ENCODE measurements at places on chromosomes 5 and 9. TPM values are rescaled to one million over a fixed set of nuclear protein-coding genes. Genes with fewer than 3 reads are reported as not detected.

DNA sequence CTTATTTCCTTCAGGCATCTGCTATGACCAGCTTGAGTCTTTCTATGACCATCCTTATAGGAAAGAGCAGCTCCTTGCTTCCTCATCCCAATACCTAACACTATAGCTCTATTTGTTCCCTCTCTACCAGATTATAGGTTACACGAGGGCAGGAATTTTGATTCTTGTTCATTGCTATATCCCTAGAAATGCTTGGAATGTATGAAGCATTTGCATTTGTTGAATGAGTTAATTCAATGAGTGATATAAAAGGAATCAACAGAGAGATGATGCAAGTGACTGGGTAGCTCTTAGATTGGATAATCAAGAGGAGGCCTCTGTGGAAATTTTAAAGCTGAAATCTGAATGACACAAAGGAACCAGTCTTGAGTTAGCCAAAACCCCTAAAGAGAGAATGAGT is 13.9 kb downstream of the ZCCHC9 start:
- H3K4me1 ChIP-seq: no peaks in the 10 kb centered on the region
- peaks cover 40% of the 10 kb centered on the region for H3K36me3 ChIP-seq
- H3K4me3 ChIP-seq: no peak overlapping the region

DNA sequence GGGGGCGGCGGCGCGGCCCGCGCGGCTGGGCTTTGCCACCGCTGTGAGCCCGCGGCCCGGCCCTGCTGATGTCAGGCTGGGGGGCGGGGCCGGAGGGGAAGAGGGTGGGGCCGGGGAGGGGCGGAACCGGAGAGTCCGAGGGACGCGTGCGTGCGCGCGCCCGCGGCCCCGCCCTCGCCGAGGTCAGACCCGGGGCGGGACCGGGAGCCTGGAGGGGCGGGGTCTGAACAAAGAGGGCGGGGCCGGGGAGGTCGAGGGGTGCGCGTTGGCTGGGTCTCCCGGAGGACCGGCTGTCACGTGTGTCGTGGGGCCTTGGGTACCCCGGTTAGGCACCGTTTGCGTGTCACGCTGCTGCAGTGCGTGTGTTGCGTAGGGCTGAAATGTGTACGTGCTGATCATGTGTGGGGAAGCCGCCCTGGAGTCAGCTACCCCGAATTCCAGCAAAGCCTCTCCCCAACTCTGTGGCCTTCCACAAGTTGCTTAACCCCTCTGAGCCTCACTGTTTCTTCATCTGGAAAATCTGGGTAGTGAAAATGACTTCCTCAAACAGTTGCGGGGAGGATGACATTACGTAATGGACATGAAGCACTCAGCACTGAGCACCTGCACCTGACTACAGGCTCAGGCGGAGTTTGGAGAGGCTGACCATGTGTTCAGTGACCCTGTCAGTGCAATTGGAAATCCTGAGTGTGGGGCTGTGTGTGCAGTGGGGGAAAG is at the start of gene RALGDS:
Gene RALGDS (minus strand): TSS at position 43 of the 717 bp plus-strand sequence. CDS start 86 bp downstream, outside the sequence.
- peak within 1 kb of the TSS; percentile 95 for H3K27ac ChIP-seq
- peak within 1 kb of the TSS; percentile 83 for H3K4me3 ChIP-seq

DNA sequence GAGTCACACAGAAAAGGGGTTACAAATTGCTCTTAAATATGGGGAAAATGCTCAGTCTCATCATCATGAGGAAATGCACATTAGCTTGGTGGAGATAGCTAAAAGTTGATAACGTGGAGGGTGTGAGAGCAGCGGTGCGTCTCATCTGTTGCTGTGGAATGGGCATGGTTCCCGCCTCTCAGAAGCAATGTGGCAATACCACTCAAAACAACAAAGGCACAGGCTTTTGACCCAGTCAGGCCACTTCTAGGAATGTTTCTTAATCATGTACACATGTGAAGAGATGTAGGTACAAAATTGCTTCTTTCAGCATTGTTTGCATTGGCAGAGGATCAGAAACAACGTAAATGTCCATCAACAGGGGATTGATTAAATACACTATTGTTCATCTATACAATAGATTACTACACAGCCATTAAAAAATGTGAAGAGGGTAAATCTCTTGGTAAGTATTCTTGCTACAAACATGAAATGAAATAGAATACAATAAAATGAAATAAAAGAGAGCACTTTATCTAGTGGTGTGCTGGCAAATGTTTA is 212.6 kb upstream of the MSX2 start:
- H3K36me3 ChIP-seq: no peaks in the 10 kb centered on the region
- H3K27ac ChIP-seq: no peak overlapping the region
- H3K4me3 ChIP-seq: no peak overlapping the region
- H3K27me3 ChIP-seq: no peaks in the 10 kb centered on the region
- no peaks in the 10 kb centered on the region for H3K4me1 ChIP-seq
- DNase-seq: peak; percentile 60

DNA sequence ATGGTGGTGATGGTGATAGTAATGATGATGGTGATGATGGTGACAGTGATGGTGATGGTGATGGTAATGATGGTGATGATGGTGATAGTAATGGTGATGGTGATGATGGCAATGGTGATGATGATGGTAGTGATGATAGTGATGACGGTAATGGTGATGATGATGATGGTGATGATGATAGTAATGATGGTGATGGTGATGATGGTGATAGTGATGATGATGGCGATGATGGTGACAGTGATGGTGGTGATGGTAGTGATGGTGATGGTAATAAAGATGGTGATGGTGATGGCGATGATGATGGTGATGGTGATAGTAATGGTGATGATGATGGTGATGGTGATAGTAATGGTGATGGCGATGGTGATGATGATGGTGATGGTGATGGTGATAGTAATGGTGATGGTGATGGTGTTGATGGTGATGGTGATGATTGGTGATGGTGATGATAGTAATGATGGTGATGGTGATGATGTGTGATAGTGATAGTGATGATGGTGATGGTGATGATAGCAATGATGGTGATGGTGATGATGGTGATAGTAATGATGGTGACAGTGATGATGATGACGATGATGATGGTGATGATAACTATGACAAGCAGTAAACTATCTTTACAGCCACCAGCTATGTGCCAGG is 38.6 kb downstream of the PHF2 start:
- no peak overlapping the region for H3K4me3 ChIP-seq
- peaks cover 16% of the 10 kb centered on the region for H3K4me1 ChIP-seq
- no peaks in the 10 kb centered on the region for H3K27me3 ChIP-seq
- DNase-seq: no peak

DNA sequence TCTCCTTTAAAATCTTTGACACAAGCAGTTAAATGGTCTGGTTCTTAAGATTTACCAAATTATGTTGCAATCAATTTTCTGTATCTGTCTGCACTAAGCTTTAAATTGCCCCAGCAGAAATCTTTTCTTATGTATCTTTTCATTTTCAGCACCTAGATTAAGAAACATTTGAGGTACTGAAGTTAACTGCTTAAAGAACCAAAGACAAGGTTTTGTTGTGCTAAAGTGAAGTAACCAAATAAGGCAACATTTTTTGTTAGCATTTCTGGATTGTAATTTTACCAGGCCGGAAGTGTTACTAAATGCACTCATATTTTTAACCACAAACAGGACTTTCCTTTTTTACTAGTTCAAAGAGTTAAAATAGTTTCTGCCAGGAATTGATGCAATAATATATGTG is 24.1 kb upstream of the MTAP start:
- no peaks in the 10 kb centered on the region for H3K36me3 ChIP-seq
- no peak overlapping the region for H3K4me3 ChIP-seq
- no peak for DNase-seq
- H3K4me1 ChIP-seq: no peaks in the 10 kb centered on the region

KCTD16 gene
- 0.39 TPM for total RNA-seq

TMC1 gene
- total RNA-seq: not detected

DNA sequence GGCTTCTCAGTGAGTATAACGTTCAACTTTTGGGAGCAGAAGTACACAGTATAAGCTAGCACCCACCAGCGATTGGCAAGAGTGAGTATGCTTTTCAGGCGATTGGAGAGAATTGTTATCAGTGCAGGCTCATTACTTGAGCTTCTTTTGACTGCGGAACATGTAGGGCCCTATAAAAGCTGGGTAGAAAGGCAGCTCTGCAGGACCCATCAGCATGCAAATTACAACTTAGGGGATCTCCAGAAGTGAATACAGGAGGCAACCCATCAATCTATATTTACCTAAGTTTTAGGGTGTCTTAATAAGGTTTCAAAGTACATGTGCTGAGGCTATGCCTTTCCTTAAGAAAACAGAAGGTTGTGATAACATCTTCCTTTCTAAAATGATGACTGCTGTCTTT is 225.0 kb downstream of the MLLT3 start:
- no peak overlapping the region for H3K4me3 ChIP-seq
- H3K4me1 ChIP-seq: no peaks in the 10 kb centered on the region
- H3K27ac ChIP-seq: no peak overlapping the region
- no peaks in the 10 kb centered on the region for H3K27me3 ChIP-seq
- DNase-seq: no peak
- H3K36me3 ChIP-seq: no peaks in the 10 kb centered on the region

DNA sequence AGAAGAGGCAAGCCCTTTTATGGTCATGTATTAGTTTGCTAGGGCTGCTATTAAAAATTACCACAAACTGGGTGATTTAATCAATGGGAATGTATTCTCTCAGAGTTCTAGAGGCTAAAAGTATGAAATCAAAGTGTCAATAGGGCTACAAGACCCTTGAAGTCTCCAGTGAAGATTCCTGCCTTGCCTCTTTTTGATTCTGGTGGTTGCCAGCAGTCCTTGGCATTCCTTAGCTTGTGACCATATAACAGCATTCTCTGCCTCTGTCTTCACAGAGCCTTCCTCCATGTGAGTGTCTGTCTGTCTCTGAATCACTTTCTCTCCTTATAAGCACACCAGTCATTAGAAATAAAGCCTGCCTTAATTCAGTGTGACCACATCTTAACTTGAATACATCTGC is 282.7 kb downstream of the KCNN2 start:
- H3K27me3 ChIP-seq: no peaks in the 10 kb centered on the region
- no peak overlapping the region for H3K4me3 ChIP-seq
- H3K27ac ChIP-seq: no peak overlapping the region
- no peaks in the 10 kb centered on the region for H3K36me3 ChIP-seq
- no peak for DNase-seq

FGD3 gene
- 45.1 TPM for total RNA-seq

CMBL gene
- 15.5 TPM for total RNA-seq

- DNase-seq: no peak
- H3K27me3 ChIP-seq: no peaks in the 10 kb centered on the region
- H3K4me1 ChIP-seq: no peaks in the 10 kb centered on the region
- no peaks in the 10 kb centered on the region for H3K36me3 ChIP-seq
Measured at GRCh38 chr5:17816944-17817343, 182.7 kb downstream of the TAF11L14 start.

- DNase-seq: peak; percentile 4
- H3K4me1 ChIP-seq: no peaks in the 10 kb centered on the region
- no peaks in the 10 kb centered on the region for H3K36me3 ChIP-seq
- H3K4me3 ChIP-seq: no peak overlapping the region
- H3K27ac ChIP-seq: no peak overlapping the region
- no peaks in the 10 kb centered on the region for H3K27me3 ChIP-seq
Measured at GRCh38 chr5:150073677-150074076, 12.7 kb downstream of the CSF1R start.

- no peaks in the 10 kb centered on the region for H3K36me3 ChIP-seq
- no peak for DNase-seq
- H3K27ac ChIP-seq: no peak overlapping the region
Measured at GRCh38 chr5:171543148-171543815, 123.8 kb downstream of the FGF18 start.

DNA sequence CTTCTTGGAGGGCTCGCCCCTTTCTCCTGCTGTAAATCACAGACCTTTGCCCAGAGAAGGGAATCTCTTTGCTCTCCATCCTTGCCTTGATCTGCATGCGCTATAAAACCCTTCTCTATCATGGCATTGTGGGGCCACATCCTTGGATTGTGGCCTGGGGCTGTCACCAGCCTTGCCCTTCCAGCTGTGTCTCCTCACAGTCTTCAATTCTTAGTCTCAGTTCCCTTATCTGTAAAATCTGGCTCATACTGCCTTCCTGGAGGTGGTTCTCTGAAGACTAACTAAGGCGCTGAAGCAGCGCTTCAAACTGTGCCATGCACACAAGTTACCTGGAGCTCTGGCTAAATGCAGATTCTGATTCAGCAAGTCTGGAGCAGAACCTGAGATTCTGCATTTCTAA is 53.4 kb upstream of the RARS1 start:
- H3K27me3 ChIP-seq: no peaks in the 10 kb centered on the region
- no peaks in the 10 kb centered on the region for H3K4me1 ChIP-seq
- no peak for DNase-seq
- H3K27ac ChIP-seq: no peak overlapping the region
- no peak overlapping the region for H3K4me3 ChIP-seq
- H3K36me3 ChIP-seq: peaks cover 2% of the 10 kb centered on the region

- DNase-seq: no peak
- H3K4me1 ChIP-seq: peaks cover 3% of the 10 kb centered on the region
- H3K27me3 ChIP-seq: no peaks in the 10 kb centered on the region
- H3K4me3 ChIP-seq: no peak overlapping the region
Measured at GRCh38 chr9:89754193-89754592, 149.4 kb downstream of the GADD45G start.

- H3K4me3 ChIP-seq: no peak overlapping the region
- no peaks in the 10 kb centered on the region for H3K36me3 ChIP-seq
- no peak overlapping the region for H3K27ac ChIP-seq
- H3K27me3 ChIP-seq: no peaks in the 10 kb centered on the region
- DNase-seq: no peak
- no peaks in the 10 kb centered on the region for H3K4me1 ChIP-seq
Measured at GRCh38 chr9:125851979-125852378, 104.8 kb downstream of the PBX3 start.

- no peaks in the 10 kb centered on the region for H3K27me3 ChIP-seq
- H3K4me1 ChIP-seq: no peaks in the 10 kb centered on the region
- H3K27ac ChIP-seq: no peak overlapping the region
- H3K4me3 ChIP-seq: no peak overlapping the region
- H3K36me3 ChIP-seq: no peaks in the 10 kb centered on the region
Measured at GRCh38 chr9:36996706-36997086, 37.4 kb downstream of the PAX5 start.

CD74 gene
- total RNA-seq: 4,313 TPM

GRCh38 chr9:115691693-115692092 is 461.9 kb upstream of the PAPPA start:
- no peak overlapping the region for H3K4me3 ChIP-seq
- H3K27ac ChIP-seq: no peak overlapping the region
- no peaks in the 10 kb centered on the region for H3K4me1 ChIP-seq
- H3K36me3 ChIP-seq: no peaks in the 10 kb centered on the region
- H3K27me3 ChIP-seq: no peaks in the 10 kb centered on the region
- no peak for DNase-seq

GRCh38 chr5:59390989-59391388 is 502.5 kb downstream of the PDE4D start:
- peaks cover 8% of the 10 kb centered on the region for H3K4me1 ChIP-seq
- H3K27me3 ChIP-seq: no peaks in the 10 kb centered on the region
- H3K36me3 ChIP-seq: no peaks in the 10 kb centered on the region
- no peak overlapping the region for H3K4me3 ChIP-seq

DNA sequence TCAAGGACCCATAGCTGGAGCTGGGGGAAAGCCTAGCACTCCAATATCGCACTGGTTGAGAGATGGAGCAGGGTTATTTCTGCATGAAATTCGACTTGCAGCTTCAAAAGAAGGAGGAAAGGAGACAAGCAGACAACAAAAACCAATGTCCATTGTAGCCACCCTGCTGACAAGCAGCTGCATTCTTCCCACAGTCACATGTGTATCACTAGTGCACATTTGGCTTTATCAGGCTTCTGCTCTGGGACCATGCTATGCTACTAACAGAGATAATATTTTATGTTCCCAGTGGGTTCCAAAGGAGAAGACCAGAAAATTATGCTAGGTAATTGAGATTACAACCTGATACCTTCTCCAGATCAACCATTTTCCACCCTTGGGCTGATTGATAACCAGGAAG is 59.7 kb downstream of the MFAP3 start:
- no peak for DNase-seq
- H3K27me3 ChIP-seq: no peaks in the 10 kb centered on the region
- H3K4me1 ChIP-seq: no peaks in the 10 kb centered on the region
- no peaks in the 10 kb centered on the region for H3K36me3 ChIP-seq

All from upper lobe of left lung (tissue), 6 donors.